LNCaP clone FGC (cell line): ENCODE measurements at places on chromosomes 3 and 15.

GRCh38 chr3:64625381-64625780 lies 62.4 kb downstream of the ADAMTS9 start:
- DNase-seq, result no peak

DNA sequence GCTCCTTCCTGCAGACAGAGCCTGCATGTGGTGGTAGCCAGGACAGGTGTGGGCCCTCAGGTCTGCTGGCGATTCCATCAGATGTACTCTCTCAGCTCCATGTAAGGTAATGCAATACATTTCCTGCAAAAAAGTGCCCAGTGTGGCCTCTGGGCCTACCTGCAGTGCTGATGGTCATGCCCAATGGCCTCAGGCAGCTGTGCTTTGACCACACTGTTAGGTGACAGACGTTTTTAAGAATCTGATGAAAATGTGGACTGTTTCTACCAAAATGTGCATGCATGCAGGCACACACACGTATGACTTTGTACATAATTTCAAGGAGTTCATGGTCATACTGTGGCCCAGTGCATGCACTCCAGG lies 152.9 kb downstream of the RAB11A start:
- no peak for DNase-seq

DNA sequence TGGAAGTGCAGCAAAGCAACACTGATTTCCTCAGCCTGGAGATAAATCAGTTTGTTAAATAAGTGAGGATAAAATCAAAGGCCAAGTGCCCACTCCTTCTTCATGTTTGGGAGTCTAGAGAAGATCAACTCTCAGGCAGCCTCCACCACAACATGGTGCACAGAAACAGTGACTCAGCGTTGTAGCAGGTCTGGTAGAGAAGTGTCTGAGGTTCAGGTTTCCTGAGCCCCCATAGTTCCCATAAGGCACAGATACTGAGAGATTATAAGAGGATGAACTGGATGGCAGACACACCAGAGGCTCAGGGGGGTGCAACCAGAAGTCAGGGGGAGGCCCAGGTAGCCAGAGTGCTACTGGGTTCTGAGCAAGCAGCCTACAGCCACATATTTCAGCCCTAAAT lies 166.7 kb downstream of the FRMD5 start:
- no peak for DNase-seq

GRCh38 chr3:127787071-127787490 lies 35.2 kb downstream of the MGLL start:
- DNase-seq, result no peak

DNA sequence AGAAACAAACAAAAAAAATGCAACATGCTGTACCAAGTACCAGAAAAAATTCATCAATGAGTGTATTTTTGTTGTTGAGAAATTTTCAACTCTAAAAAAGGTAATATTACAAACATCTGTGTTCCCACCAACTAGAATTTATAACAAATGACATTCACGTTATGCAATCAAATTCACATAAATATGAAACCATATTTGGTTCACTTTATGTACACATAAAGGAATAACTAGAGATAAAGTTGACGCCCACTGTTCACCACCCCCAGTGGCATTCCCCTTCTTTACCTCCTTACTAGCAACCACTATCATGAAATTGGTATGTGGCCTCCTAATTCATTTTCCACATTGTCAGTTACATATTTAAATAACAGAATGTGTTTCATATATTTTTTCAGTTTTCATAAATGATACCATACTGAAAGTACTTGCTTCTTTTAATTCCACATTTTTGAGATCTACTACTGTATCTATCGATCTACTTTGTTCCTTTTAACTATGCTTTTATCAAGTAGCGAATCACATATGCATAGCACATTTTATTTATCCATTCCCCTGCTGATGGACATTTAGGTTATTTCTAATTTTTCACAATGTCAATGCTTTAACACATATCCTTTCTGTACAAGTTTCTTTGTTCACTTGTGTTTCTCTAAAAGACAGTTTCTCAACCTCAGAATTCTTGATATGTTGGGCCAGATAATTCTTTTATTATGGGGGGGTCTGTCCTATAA lies 34.5 kb downstream of the TBC1D5 start:
- no peak for DNase-seq

DNA sequence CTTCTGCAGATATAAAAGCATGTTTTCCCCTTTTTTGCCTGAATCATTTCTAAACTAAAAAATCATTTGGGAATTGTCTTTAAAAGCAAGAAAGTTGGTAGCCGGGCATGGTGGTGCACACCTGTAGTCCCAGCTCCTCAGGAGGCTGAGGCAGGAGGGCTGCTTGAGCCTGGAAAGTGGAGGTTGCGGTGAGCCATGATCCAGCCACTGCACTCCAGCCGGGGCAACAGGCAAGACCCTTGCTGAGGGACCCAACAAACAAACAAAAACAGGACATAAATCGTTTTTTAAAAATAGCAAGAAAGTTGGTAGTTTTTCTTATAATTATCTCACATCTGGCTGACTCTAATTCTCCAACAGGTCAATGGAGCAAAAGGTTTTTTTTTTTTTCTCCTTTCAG lies 2.5 kb downstream of the HIGD1A start:
- no peak for DNase-seq
